Cerebellar nuclear complex (tissue), 1 donor: ENCODE measurements at places on chromosomes 3 and 15.
A peak's percentile ranks its signal among the peaks of the same experiment; 100 is the strongest.

- no peak for DNase-seq
Observed at GRCh38 chr3:144264794-144265193, 293.2 kb downstream of the DIPK2A start.

- DNase-seq = no peak
Observed at GRCh38 chr3:66638717-66639116, 137.9 kb upstream of the LRIG1 start.

DNA sequence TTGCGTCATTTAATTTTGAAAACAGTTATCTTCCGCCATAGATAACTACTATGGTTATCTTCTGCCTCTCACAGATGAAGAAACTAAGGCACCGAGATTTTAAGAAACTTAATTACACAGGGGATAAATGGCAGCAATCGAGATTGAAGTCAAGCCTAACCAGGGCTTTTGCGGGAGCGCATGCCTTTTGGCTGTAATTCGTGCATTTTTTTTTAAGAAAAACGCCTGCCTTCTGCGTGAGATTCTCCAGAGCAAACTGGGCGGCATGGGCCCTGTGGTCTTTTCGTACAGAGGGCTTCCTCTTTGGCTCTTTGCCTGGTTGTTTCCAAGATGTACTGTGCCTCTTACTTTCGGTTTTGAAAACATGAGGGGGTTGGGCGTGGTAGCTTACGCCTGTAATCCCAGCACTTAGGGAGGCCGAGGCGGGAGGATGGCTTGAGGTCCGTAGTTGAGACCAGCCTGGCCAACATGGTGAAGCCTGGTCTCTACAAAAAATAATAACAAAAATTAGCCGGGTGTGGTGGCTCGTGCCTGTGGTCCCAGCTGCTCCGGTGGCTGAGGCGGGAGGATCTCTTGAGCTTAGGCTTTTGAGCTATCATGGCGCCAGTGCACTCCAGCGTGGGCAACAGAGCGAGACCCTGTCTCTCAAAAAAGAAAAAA, 1.2 kb downstream of the B2M start:
- no peak for DNase-seq

- DNase-seq = no peak
Observed at GRCh38 chr3:30751610-30752299, 142.7 kb downstream of the GADL1 start.

DNA sequence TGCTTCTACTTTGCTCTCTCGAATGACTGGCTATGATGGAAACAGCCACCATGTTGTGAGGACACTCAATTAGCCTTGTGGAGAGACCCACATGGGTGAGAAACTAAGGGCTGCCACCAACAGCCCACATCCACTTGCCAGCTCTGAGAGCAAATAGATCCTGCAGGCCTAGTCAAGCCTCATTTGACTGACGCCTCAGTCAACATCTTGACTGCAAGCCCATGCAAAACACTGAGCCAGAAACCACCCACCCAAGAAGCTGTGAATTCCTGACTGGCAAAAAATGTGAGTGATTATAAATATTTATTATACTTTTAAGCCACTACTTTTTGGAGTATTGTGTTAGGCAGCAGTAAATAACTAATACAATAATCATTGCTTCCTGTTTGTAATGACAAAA, 58.4 kb downstream of the NOX5 start:
- no peak for DNase-seq

DNA sequence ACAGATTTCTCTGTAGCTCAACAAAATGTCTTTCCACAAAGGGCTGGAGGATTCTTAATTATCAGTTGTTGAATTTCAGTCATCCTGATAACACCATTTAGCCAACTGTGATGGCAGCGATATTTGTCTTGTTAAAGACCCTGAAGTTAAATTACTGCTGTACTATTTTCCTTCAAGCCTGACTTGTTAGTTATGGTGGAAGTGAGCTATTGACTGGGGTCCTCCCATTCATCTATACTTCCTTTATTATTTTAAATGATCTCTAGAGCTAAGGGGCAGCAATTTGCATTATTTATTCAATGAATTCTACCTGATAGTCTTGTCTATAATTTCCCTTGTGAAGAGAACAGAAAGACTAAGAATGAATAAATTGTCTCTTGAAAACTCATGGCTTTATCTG, 64.1 kb downstream of the RBMS3 start:
- no peak for DNase-seq

DNA sequence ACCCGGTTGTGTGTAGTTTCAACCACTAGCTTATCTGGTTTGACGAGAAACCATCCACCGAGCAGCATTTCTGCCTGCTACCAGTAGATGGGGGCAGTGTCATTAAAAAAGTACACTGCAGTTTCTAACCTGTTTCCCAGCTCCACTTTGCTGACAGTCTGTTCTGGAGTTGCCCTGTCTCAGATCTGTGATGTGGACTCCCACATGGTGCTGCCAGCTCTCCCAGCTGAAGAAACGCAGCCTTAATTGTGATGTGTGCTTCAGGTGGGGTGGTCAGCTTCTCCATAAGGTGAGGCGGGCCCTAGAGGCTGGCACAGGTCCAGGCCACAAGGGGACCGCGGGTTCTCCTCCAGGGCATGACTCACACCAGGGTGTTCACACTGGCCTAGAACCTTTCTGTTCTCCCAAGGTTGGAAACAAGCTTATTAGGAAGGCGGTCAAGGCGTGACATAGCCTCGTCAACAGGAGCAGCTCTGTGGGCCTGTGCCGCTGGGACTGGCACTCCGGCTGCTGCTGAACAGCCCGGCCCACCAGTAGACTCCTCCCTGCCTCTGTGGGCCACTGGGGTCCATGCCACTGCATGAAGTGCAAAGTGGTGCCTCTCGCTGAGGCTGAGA, 2.9 kb upstream of the FAM43A start:
- peak; percentile 56 for DNase-seq

- DNase-seq = peak; percentile 14
Observed at GRCh38 chr3:111979434-111980038, 710 bp downstream of the ABHD10 start.

DNA sequence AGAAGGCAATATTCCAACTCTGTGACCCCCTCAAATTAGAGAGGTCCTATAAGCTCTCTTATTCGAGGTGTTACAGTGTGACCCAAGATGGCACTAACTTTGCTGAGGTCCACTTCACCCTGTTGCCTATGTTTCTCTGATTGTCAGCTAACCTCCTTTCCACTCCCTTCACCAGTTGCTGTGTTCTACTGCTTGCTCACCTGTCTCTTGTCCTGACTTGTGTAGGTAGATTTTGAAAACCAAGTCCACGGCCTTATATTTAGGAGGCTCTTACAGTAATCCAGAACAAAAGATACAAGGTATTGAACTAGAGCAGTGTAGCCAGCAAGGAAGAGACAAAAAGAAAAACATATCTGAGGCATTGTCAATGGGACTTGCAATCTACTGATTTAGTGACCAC, 20.1 kb upstream of the GSK3B start:
- no peak for DNase-seq

GRCh38 chr15:71538181-71538580, 272.2 kb upstream of the NR2E3 start:
- no peak for DNase-seq

GRCh38 chr3:69104586-69104985, 17.8 kb downstream of the LMOD3 start:
- no peak for DNase-seq

DNA sequence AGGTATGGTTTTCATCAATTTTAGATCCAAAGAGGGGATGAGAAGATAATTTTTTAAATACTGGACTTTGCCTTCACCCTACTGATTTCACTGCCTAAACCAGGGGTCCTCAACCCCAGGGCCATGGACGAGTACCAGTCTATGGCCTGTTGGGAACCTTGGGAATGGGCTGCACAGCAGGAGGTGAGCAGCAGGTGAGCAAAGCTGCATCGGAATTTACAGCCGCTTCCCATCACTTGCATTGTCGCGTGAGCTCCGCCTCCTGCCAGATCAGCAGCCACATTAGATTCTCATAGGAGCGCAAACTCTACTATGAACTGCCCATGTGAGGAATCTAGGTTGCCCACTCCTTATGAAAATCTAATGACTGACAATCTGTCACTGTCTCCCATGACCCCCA, 76.3 kb upstream of the TTBK2 start:
- no peak for DNase-seq

- DNase-seq = no peak
Observed at GRCh38 chr15:68818066-68818768, 2.5 kb downstream of the ANP32A start.

DNA sequence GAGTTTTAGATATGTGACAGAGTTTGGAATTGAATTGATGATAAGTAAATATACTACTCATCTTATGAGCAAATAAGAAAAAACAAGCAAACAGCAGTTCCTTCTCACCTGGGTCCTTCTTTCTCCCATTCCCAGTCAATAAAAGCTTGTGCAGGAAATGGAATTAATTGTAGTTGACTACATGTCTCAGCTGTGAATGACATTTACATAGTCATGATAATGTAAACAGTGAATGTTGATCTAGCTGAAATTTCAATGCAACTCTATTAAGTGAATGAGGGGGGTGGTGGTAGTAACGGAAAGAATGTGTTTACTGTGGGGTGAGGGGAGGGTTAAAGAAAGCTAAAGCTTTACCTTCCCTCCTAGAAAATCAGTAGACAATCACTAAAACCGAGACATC, 76.2 kb downstream of the NFKBIZ start:
- no peak for DNase-seq

GRCh38 chr3:99286266-99286845, 352.0 kb upstream of the COL8A1 start:
- no peak for DNase-seq

GRCh38 chr15:81751256-81751655, 294.6 kb downstream of the MEX3B start:
- peak; percentile 35 for DNase-seq

GRCh38 chr3:143707848-143708247, 140.4 kb downstream of the SLC9A9 start:
- DNase-seq = no peak

GRCh38 chr15:55775316-55775715, 32.4 kb upstream of the PRTG start:
- DNase-seq = no peak

- no peak for DNase-seq
Observed at GRCh38 chr3:107676469-107677309, 153.9 kb downstream of the BBX start.

DNA sequence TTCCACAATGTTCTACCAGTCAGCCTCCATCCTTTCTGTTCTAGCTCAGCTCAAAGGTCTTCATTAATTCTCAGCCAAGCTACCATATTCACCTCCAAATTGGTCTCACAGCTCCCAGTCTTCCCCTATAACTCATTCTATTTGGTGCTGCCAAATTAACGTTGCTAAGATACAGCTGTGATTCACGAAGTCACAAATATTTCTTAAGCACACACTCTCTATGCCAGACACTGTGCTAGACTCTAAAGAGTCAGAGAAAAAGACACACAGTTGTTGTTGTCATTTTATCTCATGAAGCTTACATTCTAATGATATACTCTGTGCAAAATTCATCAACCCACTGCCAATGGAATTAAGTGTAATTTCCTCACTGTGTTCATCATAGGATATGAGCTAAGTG, 102.8 kb downstream of the FRMD5 start:
- DNase-seq = no peak

- no peak for DNase-seq
Observed at GRCh38 chr3:185297867-185298266, 44.0 kb upstream of the EHHADH start.

DNA sequence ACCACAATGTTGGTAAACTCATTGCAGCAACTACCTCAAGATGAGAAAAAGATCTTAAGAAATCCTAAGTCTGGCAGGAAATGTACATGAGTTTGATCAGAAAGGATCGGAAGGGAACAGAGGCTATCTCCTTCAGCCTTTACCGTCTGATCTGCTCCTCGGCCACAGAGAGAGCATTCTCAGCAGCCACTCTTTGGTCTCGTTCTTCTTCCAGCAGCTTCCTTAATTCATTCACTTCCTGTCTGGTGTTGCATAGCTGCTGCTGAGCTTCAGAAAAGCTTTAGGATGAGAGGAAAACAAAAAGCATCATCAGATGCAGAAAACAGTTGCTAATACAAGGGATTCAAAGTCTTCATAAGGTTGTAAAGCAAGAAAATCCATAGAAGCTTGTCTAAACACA, 6.6 kb upstream of the HCLS1 start:
- no peak for DNase-seq

DNA sequence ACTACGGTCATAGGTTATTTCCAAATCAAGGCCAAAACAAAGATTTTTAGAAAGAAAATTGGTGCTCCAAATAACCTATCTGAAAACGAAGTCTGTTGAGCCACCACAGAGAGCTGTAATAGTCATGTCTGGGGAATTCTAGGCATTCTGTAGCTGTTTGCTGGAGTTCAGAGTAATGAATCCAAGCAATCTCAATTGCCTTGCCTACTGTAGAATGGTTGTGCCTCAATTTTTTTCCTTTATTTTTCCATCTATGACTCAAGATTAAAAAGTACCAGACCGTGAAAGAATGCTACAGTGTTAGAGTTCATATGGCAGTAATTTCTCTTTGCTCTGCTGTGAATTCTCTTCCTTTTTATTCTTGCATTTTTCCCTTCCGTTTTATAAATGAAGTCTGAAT, 1007.2 kb upstream of the ALCAM start:
- DNase-seq = no peak

- no peak for DNase-seq
Observed at GRCh38 chr15:48667701-48668100, 22.2 kb upstream of the FBN1 start.

DNA sequence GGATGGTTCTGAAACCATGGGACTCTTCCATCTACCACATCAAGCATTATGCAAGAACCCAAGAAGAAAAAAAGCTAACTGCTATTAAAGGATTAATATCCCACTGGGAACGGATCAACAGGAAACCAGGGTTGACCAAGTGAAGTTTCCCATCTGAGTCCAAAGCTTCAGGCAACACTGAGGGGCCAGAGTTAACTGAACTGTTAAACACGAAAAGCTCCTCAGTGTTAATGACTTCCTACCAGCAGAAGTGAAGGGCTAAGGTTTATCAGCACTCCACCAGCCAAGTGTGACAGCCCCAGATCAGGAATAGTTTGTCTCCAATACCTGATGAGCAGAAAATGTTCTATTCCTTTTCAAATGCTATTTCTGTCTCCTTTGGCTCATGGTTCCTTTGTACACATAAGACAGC, 36.7 kb downstream of the PTPN9 start:
- DNase-seq = no peak

- DNase-seq = no peak
Observed at GRCh38 chr15:45146405-45146804, 16.6 kb downstream of the DUOX1 start.

- no peak for DNase-seq
Observed at GRCh38 chr3:88882121-88882520, 225.3 kb upstream of the EPHA3 start.

DNA sequence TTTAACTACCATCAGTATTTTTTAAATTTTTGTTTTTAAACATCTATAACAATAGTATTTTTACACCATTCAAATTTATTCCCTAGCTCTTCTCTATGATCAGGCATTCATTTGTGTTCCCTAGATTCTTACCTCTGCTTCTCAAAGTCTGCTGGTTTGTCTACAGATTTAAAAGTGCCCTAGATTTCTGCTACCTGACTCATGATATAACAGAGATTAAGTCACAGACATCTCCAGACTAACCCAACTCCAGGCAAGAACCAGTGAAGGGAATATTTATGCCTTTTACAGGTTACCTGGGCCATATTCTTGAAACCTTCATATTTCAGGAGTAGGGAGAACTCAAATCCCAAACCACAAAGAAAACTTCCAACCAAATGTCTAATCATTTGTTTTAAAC, 38.8 kb downstream of the ADAM10 start:
- no peak for DNase-seq
